ENCODE measurements at places on chromosomes 6 and 20.

DNA sequence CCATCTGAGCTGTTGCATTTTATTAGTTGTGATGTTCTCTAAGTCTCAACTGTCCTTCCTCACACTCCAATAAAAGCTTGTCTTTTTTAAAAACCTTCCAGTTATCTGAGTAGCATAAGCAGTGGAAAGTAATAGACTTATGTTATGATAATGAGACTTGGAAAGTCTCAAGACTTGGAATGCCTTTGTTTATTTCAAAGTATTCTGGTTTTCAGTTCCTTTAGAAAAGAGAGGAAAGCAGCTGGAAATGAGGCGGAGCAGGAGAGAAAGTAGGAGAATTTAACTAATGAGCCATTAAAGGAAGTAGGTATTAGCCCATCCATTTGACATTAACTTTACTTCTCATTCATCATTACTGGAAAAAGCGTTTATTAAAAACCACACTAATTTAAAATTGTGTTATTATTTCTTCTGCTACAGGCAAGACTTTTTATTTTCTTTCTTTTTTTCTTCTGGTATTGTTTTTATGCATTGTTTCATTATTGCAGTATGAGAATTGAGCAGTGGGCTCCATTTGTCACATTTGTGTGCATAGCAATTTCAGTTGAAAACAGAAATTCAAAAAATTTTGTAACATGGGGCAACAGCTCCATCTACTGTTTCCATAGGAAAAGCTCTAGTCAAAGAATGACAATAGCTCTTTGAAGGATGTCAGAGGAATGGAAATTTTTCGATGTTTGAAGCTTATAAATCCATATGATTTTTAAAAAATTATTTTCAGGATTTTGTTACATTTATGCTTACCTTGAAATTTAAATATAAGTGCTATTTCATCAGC, 194.8 kb downstream of the COL9A1 start:
- peak; percentile 50 for DNase-seq

DNA sequence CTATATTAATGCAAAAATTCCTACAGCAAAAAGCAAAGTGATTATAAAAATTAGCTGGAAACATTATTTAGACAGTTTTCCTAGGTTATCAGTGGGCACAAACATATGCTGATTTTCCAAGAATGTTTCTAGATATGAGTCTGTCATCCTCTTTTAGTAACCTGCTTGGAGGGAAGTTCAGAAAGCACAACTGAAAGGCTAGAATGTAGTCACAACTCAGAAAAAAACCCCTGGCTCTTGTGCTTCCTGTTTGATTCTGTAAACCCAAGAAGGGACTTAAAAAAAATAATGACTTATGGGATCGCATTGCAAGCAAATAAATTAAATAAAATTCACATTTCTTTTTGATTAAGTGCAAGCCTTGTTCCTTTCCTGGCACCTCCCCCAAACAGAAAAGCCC, 708.4 kb upstream of the EPHA7 start:
- DNase-seq, result no peak

- DNase-seq, result no peak
These were observed 463.8 kb downstream of the ADGRB3 start for GRCh38 chr6:69098910-69099309.

DNA sequence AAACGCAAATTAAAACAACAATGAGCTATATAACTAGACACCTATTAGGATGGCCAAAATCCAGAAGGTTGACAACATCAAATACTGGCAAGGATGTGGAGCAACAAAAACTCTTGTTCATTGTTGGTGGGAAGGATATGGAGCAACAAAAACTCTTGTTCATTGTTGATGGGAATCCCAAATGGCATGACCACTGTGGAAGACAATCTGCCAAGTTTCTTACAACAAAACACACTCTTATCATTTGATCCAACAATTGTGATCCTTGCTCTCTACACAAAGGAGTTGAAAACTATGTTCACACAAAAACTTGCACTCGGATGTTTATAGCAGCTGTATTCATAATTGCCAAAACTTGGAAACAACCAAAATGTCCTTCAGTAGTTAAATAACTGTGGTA, 61.8 kb upstream of the LAMA2 start:
- DNase-seq, result no peak

DNA sequence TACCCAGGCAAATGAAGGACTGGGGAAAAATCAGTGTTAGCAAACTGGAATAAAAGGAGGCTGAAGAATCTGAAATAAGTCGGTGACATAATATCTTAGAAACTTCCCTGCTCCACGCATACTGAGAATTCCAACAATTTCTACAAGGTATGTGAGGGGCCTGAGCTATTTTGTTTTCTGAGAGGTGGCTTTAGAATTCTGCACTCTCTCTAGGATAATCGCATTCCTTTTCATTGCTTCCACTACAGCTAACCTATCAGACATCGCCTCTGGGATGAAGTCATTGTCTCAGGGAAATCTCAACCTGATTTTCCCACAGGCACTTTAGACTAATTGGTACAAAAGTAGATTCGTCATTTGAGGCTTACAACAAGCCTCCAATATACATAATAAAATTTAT, 740.8 kb downstream of the PHF3 start:
- no peak for DNase-seq

- no peak for DNase-seq
These were observed 87.4 kb upstream of the SHLD1 start for GRCh38 chr20:5662769-5663168.
